ENCODE measurements at places on chromosomes 6 and 20. TPM values are rescaled to one million over a fixed set of nuclear protein-coding genes. Genes with fewer than 3 reads are reported as not detected.

DNA sequence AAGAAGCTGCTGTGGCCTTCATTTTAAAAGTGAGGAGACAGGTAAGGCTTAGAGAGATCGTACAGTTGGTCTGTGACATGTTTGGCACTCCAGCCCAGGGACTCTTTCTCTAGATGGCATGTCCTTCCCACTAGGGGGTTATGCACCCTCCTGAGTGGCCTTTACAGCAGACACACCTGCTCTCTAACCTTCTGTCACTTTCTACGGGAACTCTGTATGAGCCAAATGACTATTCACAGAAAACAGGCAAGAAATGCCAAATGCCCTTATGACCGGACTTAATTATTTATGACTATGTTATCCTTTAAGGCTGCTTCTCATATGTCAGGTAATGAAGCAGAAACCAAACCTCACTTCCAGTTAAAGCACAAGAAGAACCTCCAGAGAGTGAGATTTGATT lies 91.2 kb downstream of the MAP3K5 start:
- H3K27ac ChIP-seq: no peak overlapping the region
- H3K4me1 ChIP-seq: peaks cover 16% of the 10 kb centered on the region
- no peaks in the 10 kb centered on the region for H3K36me3 ChIP-seq
- H3K4me3 ChIP-seq: no peak overlapping the region

DNA sequence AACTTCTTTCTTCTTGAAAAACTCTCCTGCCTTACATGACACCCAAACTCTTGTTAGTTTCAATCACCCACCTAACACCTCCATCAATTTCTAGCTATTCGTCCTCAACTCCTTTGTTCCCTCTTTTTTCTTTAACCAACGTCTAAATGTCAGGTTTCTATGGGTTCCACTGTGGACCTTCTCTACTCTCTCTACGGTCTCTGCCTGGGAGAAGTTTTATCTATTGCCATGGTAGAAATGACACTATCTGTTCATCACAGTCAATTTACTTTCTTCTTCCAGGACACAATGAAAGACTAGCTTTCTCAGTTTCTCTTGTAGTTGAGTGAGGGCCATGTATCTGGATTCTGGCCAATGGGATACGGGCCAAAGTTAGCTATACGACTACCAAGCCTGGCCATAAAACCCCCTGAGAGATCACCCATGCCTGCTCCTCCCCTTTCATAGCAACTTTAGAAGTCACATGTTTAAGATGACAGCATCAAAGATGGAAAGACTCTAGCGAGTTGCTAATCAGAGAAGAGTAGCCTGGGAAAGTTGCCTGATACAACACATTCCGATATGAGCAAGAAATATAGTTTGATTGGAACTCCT lies 17.9 kb downstream of the RNGTT start:
- H3K4me1 ChIP-seq: no peaks in the 10 kb centered on the region
- no peaks in the 10 kb centered on the region for H3K36me3 ChIP-seq
- H3K27ac ChIP-seq: no peak overlapping the region

DNA sequence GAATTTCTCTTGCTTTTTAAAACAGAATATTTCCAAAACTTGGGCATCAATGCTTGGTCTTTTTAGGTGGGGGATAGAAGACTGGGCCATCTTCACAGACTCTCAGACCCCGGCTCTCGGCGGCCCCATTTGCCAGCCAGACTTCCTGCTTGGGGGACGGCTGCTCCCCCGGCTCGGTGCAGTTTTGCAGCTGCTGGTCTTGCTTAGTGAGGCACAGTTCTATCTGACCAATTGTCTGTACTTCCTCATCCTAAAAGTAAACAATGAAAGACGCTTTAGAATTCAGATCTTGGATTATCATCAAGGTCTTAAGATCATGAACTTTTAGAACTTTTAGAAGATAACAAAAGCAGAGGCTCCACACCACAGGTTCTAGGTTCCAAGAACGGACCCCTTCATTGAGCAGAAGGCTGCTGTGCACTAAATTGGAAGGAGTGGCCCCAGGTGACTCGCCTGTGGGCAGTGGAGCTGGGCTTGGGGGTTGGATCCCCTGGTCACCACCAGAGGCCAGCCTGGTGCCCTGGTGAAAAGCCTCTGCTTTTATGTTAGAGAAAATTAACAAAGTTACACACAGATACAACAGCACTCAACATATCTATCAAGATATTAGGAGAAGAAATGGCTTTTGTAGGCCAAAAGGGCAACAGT lies 26.7 kb downstream of the RNASET2 start:
- no peaks in the 10 kb centered on the region for H3K27me3 ChIP-seq
- DNase-seq: no peak
- no peaks in the 10 kb centered on the region for H3K36me3 ChIP-seq
- peaks cover 31% of the 10 kb centered on the region for H3K4me1 ChIP-seq
- H3K27ac ChIP-seq: peak overlapping the region; percentile 86
- no peak overlapping the region for H3K4me3 ChIP-seq

DNPH1 gene
- 16.0 TPM for total RNA-seq

RPP21 gene
- 24.3 TPM for total RNA-seq

All from heart right ventricle (tissue), 16 donors.